ENCODE measurements at places on chromosomes 16 and 17.

GRCh38 chr17:41773190-41773588, 13.3 kb downstream of the JUP start:
- DNase-seq, result no peak

- DNase-seq, result no peak
Observed at GRCh38 chr17:10041916-10042588, 137.0 kb upstream of the RCVRN start.

DNA sequence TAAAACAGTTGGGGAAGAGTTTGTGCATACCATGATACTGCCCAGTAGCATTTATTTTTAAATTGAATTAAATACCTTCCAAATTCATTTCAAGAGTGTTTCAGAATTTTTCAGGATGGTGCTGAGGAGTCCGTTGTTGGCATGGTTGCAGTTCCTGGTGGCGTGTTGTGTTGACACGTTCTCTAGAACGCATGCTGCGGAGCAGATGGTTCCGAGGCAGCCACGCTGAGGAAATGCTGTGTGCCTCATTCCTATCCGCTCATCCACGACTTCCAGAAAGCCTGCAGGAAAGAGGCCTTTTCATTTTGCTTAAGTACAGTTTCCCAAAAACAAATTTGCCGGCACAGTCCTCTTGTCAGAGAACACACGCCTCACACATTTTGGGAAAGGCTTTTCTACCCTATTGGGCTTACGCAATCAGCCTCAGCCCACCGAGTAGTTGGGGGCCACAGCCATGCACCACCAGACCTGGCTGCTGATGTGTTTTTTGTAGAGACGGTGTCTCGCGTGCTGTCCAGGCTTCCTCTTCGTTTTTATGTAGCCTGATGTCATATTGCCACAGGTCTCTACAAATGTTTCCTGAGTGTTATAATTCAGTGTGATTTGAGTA, 32.1 kb upstream of the IL17C start:
- DNase-seq, result no peak

DNA sequence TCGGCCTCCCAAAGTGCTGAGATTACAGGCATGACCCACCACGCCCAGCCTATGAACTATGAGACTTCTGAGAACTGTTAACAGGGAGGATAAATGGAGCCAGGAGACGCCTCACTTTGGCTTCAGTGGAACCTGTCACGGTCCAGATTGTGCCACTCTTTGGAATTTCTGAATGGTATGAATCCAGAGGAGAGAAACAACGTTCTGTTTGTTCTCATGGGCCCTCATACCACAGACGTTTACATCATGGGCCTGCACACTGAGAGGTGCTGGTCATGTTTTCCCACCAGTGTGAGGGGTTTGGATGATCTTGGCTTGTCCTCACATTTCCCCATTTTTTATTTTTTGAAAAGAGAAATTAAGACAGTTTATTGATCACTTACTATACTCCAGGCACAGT, 90.3 kb downstream of the YPEL2 start:
- no peak for DNase-seq

GRCh38 chr17:37299257-37299980, 76.4 kb upstream of the C17orf78 start:
- DNase-seq, result no peak

Data from hematopoietic multipotent progenitor cell treated with erythropoietin and hydrocortisone succinate and interleukin-3 and kit ligand, for 17 days (in vitro differentiated cells).